ENCODE measurements at places on chromosomes 3 and 15. TPM values are rescaled to one million over a fixed set of nuclear protein-coding genes. Genes with fewer than 3 reads are reported as not detected.

DNA sequence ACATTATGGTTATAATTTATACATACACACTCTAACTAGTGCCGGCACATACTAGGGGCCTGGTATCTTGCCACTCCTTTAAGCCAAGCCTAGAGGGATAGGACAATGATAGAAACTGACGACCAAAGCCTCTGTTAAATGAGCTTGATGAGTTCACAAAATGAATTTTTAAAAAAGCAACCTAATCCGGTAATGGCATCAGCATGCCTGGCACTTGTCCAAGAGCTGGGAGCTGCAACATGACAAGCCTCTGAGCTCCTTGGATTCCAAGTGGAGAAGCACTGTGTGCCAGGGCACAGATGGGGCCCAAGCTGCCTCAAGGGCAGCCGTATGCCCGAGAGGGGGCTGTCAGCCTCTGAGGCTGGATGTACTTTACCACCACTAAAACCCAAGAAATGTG is 9.7 kb downstream of the ETV5 start:
- H3K27me3 ChIP-seq = no peaks in the 10 kb centered on the region
- H3K4me1 ChIP-seq = peaks cover 29% of the 10 kb centered on the region
- peak; percentile 86 for DNase-seq
- no peak overlapping the region for H3K27ac ChIP-seq
- no peak overlapping the region for H3K4me3 ChIP-seq

- H3K4me3 ChIP-seq = no peak overlapping the region
- DNase-seq = no peak
- peaks cover 40% of the 10 kb centered on the region for H3K4me1 ChIP-seq
Observed at GRCh38 chr15:71329497-71330260, 214.4 kb downstream of the THSD4 start.

GRCh38 chr3:24604215-24604614 is 109.6 kb upstream of the THRB start:
- no peaks in the 10 kb centered on the region for H3K4me1 ChIP-seq
- DNase-seq = no peak
- no peaks in the 10 kb centered on the region for H3K36me3 ChIP-seq
- no peaks in the 10 kb centered on the region for H3K27me3 ChIP-seq
- no peak overlapping the region for H3K4me3 ChIP-seq

Gene TNFSF10
- 3.5 TPM for total RNA-seq

GRCh38 chr3:23863060-23863459 is 53.7 kb downstream of the NKIRAS1 start:
- no peak for DNase-seq
- peaks cover 18% of the 10 kb centered on the region for H3K4me1 ChIP-seq
- no peak overlapping the region for H3K4me3 ChIP-seq
- H3K27me3 ChIP-seq = no peaks in the 10 kb centered on the region
- H3K36me3 ChIP-seq = no peaks in the 10 kb centered on the region

Gene WNT5A
- 145 TPM for total RNA-seq

DNA sequence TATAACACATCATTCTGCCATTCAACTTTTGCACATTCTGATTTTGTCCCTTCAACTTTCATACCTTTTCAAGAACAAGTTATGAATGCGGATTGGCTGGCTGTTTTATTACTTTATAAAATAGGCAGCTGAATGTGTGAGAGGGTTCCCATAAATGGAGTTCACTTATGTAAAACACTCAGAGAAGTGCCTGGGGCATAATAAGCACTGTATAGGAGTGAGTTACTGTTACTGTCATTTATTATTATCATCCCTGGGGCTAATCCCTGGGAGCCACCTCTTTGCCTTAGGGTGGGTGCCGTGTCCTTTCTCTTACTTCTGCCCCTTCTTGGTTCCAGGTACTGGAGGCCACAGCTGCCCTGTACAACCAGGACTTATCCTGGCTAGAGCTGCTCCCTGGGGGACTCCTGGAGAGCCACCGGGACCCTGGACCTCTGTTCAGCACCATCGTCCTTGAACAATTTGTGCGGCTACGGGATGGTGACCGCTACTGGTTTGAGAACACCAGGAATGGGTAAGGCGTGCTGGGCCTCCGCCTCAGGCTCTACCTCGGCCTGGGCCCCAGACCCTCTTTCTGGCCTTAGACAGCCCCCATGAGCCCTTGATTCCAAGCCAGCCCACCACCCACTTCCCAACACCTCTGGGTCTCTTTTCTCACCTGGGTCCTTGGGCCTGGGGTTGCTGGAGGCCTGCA is 10.9 kb downstream of the DUOX1 start:
- no peaks in the 10 kb centered on the region for H3K36me3 ChIP-seq
- no peaks in the 10 kb centered on the region for H3K4me1 ChIP-seq
- DNase-seq = no peak
- H3K27ac ChIP-seq = no peak overlapping the region
- H3K4me3 ChIP-seq = no peak overlapping the region

GRCh38 chr3:172236771-172237742 is 197.7 kb downstream of the FNDC3B start:
- no peaks in the 10 kb centered on the region for H3K4me1 ChIP-seq
- no peak for DNase-seq
- peaks cover 19% of the 10 kb centered on the region for H3K36me3 ChIP-seq
- H3K4me3 ChIP-seq = no peak overlapping the region
- H3K27ac ChIP-seq = no peak overlapping the region

DNA sequence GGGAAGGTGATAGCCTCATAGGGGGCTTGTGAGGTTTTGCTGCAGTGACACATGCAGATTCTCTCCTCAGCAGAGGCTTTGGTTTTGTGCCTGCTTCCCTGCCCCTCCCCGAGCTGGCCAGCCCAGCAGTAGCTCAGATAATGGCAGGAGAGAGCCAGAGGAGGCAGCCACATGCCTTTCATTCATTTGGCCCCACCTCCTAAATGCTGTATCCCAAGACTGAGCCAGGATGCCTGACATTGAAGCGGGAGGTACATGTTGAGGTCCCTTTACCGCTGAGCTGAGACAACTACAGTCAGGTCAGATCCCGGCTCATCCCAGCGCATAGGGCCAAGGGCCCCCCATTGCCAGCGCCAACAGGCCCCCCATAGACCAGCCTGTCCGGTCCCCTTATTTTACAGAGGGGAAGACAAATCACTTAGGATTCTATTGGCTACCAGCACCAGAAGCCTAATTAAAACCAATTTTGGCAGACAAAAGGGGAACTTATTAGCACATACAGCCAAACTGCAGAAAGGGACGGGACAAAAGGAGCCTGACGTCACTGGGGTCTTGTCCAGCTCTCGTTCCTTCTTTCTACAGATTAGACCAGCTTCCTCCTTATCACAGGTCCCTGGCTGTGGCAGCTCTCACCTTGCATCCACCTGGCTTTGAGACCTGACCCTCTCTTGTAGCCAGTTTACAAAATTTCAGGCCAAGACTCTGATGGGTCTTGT is 12.1 kb upstream of the POLG start:
- H3K4me1 ChIP-seq = no peaks in the 10 kb centered on the region
- H3K36me3 ChIP-seq = no peaks in the 10 kb centered on the region
- no peak overlapping the region for H3K4me3 ChIP-seq
- H3K27me3 ChIP-seq = peaks cover 44% of the 10 kb centered on the region

GRCh38 chr3:188059351-188059750 is 94.6 kb upstream of the LPP start:
- no peak overlapping the region for H3K4me3 ChIP-seq
- no peak overlapping the region for H3K27ac ChIP-seq
- H3K4me1 ChIP-seq = peaks cover 5% of the 10 kb centered on the region

DNA sequence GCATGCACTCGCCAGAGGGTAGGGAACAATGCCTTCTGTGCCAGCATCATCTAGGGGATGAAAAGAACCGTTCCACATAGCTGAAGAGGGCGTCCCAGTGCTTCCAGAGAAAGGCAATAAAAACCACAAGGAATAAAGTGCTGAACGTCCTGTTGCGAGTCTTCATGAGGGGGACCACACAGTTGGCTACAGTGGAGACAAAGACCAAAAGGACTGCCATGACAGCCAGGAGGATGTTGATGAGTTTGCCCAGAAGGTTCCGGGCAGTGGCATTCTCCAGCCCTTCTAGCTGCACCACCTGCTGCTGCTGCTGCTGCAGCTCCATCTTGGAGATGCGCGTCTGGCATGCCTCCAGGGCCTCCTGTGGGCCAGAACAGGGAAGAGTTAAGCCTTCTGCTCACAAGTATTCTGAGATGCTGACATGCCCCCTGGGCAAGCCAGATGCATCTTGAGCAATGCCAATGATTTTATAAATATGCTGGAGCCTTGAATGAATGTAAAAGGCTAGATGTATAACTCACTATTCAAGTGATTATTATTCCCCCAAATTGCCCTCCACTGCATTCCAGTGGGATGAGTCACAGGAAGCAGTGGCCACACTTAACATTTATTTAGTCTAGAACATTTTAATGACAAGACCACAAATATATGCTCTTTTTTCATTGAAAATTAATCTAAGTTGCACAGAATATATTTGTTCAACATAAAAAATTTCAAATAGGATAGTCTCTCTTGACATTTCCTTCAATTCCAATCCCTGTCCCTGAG is 45.1 kb upstream of the PLXND1 start:
- no peak for DNase-seq
- no peaks in the 10 kb centered on the region for H3K36me3 ChIP-seq
- H3K27me3 ChIP-seq = no peaks in the 10 kb centered on the region
- H3K4me1 ChIP-seq = peaks cover 38% of the 10 kb centered on the region
- no peak overlapping the region for H3K4me3 ChIP-seq

- H3K4me1 ChIP-seq = peaks cover 8% of the 10 kb centered on the region
- DNase-seq = peak; percentile 30
- no peaks in the 10 kb centered on the region for H3K27me3 ChIP-seq
Observed at GRCh38 chr15:49301562-49301961, 121.5 kb upstream of the FGF7 start.

Data from osteoblast (primary cell).